EH (cell line): ENCODE measurements at places on chromosomes 6 and 20.

GRCh38 chr20:61186771-61187472 lies 65.1 kb upstream of the CDH4 start:
- peak; percentile 15 for DNase-seq

DNA sequence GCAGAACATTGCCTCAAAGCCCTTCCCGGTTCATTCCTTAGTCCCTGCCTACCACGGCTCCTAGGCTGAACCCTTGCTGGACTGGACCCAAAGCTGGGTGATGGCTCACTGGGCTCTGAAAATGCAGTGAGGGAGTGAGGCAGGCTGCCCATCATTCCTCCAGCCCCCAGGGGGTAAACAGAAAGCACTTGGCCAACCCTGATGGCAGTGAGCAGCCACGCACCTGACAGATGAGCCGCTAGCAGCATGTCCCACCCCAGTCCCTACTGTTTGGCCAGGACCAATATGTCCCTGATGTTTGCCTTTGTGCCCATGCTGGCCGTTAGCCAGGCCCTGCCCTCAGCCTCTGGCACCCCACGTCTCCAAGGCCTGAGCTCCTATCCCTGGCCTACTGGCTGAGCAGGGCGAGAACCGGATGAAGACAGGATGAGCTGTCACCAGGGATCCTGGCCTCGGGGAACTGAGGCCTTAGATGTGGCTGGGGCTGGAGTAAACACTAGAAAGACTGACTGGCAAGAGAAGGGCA lies 19.4 kb upstream of the BAK1 start:
- DNase-seq = peak; percentile 71

- DNase-seq = no peak
These were observed 72.4 kb downstream of the GPX5 start for GRCh38 chr6:28597924-28598722.

DNA sequence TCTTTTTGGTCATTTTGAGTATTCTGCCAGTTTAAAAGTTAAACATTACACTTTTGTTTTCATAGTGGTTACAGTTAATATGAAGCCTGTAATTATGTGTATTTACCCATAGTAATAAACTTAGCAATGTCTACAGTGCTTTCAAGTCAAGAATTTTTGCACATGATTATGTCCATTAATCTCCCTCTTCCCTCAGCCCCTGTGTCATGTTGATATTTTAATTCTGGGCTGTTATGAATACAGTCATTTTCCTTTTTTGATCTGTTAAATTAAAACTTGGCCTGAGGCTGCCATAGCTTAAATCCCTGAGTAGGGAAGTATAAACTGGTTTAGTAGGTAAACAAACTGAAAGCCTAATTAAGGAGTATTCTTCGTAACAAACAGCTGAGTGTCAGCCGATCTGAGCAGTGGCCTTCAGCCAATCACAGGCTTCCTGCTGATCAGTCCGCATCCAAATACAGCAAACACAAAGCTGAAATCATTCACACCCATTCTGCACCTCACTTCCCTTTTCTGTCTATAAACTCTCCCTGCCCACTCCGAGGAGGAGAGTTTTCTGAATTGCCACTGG lies 9.5 kb upstream of the SFT2D1 start:
- peak; percentile 18 for DNase-seq

GRCh38 chr6:47203266-47203937 lies 106.3 kb downstream of the TNFRSF21 start:
- no peak for DNase-seq
